MG63 (cell line): ENCODE measurements at places on chromosomes 3 and 15.
A peak's percentile ranks its signal among the peaks of the same experiment; 100 is the strongest.

- peak; percentile 74 for DNase-seq
Measured at GRCh38 chr3:161890147-161890625, 393.6 kb downstream of the OTOL1 start.

GRCh38 chr3:98999675-99000074 lies 98.2 kb upstream of the DCBLD2 start:
- DNase-seq = no peak

DNA sequence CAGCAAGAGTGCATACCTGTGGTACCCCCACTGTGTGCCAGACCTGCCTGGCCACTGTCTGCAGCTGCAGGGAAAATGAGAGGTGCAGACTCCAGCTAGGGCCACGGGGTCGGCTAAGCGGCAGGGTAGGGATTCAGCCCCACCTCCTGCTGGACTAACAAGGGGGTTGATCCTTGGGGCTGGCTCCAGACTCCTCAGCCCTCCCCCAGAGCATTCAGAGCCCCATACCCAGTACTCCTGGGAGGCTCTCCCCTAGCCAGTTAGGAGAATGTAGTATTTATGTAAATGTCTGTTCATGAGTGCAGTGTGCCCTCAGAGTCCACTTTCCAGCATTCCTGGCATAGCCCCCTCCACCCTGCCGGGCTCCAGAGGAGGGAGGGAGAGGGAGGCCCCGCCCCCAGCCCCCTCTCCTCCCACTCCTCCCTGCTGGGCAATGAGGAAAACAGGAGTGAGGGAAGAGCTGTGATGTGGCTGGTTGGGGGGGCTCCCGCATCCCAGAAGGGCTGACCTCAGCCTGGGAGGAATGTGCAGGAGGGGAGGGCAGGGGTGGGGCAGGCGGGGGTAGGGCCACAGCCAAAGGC lies 4.5 kb upstream of the SEMA3B start:
- DNase-seq = peak; percentile 93

GRCh38 chr3:156675830-156676767 lies 1.7 kb downstream of the TIPARP start:
- peak; percentile 72 for DNase-seq

- peak; percentile 80 for DNase-seq
Measured at GRCh38 chr15:90680371-90680935, 36.7 kb upstream of the BLM start.

- DNase-seq = no peak
Measured at GRCh38 chr3:186693843-186694242, 23.3 kb upstream of the KNG1 start.

DNA sequence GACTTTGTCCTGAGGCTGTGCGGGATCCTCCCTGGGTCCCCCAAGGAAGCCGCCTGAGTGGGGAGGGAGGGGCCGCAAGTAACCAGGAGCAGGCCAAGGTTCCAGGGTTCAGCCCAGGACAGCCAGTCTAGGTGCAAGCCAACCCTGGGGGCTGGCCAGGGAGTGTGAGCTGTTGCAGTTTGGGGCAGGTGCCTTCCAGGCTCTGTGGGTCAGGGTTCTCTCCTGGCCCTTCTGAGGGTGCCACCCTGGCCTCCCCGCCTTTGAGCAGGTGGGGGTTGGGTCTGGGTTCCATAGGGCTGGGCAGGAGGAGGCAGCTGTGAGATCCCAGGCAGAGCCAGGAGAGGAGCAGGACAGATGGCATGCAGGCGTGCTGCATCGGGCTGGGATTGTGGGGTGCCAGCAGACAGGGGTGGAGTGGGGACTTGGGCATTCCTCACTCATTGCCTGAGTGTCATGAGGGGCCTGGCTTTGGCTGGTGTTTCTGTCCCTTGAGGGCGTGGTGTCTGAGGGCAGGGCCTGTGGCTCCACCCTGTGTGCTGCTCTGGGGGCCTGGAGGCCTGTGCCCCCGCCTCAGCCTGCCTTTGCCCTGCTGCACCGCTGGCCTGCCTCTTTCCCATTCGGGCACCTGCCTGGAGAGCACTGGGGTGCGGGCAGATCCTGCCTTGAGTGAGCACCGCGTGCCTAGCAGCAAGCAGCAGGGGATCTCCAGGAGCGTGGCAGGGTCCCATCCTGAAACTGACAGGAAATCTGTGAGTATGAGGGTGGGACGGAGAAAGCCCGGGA lies 18.4 kb downstream of the KLF13 start:
- no peak for DNase-seq

DNA sequence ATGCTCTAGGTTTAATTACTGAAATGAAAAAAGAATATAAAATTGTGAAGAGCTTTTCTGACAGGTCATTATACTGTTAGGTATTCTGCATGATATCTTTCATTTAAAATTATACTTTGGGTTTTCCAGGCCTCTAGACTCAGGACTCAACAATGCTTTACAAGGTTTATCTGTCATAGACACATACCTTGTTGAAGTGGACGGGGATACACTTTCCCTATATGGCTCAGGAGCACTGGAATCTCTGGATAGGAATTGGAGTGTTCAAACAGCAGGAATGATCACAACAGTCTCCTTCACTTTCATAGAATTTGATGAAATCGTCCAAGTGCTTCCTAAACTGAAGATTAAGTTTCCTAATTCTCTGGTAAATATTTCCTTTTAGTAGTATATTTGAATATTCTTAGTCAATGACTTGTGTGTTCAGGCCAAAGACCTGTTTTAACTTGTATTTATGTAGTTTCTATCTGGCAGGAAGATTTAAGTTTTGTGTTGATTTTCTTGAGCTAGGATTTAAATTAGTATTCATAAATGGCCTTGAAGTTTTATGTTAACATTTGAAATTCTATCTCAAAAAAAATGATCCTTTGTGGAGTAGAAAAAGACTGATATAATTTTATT lies 106.9 kb upstream of the THSD4 start:
- no peak for DNase-seq

GRCh38 chr3:170500462-170500861 lies 81.8 kb downstream of the CLDN11 start:
- DNase-seq = no peak

DNA sequence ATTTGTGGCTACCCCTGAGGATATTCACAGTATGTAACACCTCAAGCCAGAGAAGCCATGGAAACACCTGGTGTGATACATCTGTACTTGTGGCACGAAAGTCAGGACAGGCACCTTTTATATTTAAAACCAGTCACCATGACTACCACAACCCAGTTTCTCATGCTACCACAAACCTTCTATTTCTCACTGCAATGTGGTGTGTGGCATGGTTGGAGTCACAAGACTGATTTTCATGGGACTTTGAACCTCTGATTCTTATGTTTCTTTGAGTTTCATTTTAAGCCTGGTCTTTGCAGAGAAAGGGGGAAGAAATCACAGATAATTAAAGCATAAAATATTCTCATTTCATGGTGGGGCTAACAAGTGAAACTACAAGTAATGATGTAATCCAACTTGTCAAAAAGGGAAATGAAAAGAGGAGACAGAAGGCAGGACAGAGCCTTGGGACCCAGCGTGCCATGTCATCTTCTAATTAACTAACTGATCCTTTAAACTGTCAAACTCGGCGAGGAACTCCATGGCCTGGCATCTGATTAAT lies 175.9 kb downstream of the PDZRN3 start:
- DNase-seq = no peak

GRCh38 chr3:167355446-167355845 lies 24.7 kb downstream of the ZBBX start:
- DNase-seq = no peak

DNA sequence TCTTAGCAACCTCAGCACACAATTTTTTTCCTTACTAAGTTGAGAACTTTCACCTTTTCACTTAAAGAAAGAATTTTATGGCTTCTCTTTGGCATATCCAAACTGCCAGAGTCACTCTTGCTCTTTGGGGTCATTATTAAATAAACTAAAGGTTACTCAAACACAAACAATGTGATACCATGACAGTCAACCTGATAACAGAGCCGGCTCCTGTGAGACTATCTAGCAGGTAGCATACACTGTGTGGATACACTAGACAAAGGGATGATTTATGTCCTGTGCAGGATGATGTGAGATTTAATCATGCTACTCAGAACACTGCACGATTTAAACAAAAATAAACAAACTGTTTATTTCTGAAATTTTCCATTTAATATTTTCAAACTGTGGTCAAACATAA lies 35.6 kb downstream of the LRRFIP2 start:
- DNase-seq = no peak

GRCh38 chr15:36050899-36051298 lies 504.9 kb upstream of the DPH6 start:
- DNase-seq = no peak

GRCh38 chr3:195764961-195765706 lies 44.4 kb downstream of the MUC20 start:
- DNase-seq = no peak

GRCh38 chr3:58355179-58355578 lies 22.5 kb downstream of the PXK start:
- no peak for DNase-seq

DNA sequence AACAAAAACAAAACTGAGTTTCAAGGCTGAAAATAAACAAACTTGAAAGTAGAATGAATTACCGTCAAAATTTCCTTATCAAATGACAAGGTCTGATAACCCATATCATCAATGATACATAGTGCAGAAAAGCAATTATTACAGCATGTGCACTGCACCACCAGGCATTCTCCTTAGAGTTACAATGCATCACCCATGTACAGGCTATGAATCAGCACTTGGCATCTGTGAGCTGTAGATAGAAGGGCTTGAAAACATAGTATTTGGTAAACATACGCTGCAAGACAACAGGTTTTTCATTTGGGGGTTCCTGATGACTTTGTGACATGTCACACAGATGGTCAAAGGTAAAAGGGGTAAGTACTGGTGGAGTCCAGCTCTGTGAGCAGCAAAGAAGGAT lies 265.1 kb downstream of the CTNNB1 start:
- DNase-seq = peak; percentile 1

DNA sequence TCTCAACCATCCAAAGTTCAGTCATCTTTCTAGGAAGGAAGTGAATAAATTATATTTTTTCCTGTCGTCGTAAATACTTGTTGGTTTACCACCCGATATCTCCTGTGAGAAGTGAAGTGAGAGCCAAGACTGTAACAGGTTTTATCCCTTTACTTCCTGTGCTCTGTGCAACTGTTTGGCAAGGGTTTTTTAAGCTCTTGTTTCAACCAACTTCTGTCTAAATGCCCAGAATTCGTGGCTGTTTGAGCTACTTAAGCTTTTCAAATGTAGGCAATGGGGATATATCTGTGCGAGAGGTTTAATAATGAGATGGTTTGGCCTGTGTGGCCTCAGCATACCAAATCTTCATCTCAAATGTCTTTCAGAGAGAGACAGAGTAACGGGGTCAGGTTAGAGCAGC lies 134.7 kb downstream of the LRTM1 start:
- DNase-seq = no peak

- no peak for DNase-seq
Measured at GRCh38 chr3:116037954-116038911, 407.1 kb downstream of the LSAMP start.

DNA sequence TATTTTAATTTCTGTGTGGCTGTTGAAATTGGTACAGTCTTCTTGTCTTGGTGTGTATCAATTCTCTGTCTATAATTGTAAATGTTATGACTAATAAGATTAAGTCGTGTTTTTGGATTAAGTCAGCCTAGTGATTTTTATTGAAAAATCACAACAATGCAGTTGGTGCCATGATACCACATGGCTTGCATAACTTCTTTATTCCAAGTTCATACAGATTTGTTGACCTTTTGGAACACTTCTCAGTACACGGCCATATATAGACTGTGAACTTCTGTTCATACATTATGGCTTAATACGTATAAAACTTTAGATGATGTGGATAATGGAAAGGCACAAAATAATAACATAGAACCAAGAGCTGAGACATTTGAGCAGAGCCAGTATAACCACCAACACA lies 121.2 kb upstream of the NAALADL2 start:
- DNase-seq = no peak

- no peak for DNase-seq
Measured at GRCh38 chr3:153927107-153927506, 194.1 kb upstream of the ARHGEF26 start.

DNA sequence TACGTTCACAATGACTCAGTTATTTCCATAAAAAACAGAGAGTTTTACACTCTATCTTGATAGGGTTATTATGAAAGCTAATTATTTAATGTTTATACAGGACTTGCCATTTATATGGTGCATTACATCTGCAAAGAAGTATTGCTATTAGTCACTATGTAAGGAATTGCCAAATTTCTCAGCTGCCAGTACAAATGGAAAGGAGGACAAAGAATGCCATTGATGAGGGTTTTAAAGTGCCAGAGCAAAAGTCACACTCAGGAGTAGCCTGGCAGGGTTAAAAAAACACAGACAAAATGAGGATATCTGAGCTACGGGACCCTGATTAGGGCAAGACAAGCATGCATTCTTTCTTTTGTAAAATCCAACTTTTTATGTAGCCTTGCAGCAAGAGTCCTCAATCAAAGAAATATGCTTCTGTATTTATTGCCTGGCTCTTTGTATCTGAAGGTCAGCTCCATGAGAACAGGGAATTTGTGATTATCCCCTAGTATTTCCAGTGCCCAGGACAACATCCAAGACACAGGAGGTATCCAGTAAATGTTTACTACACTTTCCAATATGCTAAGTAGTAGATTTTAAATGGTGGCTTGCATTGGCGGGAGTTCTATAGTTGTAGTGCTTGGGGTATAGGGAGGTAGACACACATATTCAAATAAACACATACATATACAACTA lies 1013.6 kb downstream of the ROBO1 start:
- DNase-seq = no peak
